Suppressor macrophage treated with lipopolysaccharide for 1 hour (primary cell): ENCODE measurements at places on chromosomes 12 and 14.

DNA sequence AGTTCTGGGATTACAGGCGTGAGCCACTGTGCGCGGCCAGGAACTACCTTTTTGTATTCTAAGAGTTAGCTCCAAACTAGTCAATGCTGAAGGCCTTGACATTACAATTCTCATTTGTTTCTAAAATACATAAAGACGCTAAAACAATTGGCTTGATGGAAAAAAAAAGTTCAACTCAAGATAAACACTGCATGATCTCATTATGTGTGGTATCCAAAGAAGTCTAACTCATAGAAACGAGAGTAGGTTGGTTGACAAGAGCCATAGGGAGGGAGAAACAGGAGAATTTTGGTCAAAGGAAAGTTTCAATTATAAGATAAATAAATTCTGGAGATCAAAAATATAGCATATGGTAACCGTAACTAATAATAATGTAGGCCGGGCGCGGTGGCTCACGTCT lies 20.0 kb upstream of the RNF34 start:
- DNase-seq = no peak

- no peak for DNase-seq
These were observed 30.1 kb upstream of the NEDD1 start for GRCh38 chr12:96876966-96877365.

DNA sequence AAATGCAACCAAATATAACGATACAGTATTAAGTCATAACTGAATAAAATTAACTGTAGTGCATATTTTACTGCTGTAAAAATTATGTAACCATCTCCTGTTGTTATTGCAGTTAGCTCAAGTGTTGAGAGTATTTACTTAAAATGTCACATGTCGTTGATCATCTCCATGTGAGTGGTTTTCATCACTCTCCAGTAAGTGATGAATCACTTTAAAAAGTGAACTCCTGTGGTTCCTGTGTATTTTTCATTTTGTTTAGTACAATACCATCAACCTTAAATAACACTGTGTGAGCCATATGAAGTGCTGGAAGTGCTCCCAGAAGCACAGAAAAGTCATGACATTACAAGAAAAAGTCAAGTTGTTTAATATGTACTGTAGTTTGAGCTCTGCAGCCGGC lies 104.7 kb upstream of the SLCO1B1 start:
- DNase-seq = no peak

DNA sequence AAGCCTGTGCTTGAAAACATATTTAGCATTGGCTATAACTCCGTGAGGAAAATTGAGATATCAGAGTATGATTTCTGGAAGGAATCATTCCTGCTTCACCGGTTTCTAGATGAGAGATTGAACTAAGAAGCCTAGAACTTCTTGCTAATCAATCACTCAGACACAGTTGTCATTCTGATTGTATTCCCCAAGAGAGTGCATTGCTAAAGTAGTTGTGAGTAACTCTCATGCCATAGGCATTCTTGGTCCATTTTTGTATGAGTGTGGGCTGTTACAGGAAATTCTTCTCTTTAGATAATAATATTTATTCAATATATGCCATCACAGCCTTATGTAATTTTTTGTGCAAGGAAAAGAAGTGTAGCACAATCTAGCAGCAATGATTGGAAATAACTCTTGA lies 893.3 kb upstream of the MDGA2 start:
- DNase-seq = no peak

DNA sequence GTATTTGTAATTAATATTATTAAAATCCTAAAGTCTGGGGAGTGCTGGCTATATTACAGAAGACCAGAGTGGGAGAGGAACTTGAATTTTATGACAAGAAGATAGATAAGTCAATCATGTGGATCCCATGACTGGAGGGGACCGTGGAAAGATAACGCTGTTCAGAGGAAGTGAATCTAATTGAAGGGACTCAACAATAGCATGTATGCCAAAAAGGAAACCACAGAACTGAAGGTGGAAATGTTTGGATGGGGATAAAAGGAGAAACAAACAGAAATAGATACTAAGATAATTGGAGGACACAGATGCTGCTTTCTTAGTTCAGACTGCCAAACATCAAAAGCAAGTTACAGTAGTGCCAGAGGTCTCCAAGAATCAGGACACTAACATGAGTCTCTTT lies 21.1 kb downstream of the OR6J1 start:
- no peak for DNase-seq

DNA sequence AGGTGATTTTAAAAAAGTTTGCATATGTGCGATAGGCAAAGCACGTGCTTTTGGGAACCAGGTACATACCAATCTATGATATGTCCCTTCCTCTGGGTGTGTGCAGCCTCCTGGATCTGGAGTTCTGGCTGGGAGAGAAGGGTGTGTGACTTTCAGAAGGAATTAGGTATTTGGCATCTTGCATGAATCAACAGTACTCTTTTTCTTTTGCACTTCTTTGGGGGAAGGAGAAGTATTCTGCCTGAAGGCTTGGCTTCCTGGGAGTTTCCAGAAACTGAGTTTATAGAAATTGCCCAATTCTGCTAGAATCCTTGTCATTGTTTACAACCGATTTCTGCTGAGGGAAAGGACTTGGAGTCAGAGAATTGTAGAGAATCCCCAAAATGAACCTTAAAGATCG lies 2.9 kb upstream of the CLMN start:
- peak; percentile 92 for DNase-seq

- DNase-seq = no peak
These were observed 512.6 kb downstream of the RERGL start for GRCh38 chr12:17577405-17577804.

- no peak for DNase-seq
These were observed 15.1 kb downstream of the NCKAP5L start for GRCh38 chr12:49813131-49813530.

DNA sequence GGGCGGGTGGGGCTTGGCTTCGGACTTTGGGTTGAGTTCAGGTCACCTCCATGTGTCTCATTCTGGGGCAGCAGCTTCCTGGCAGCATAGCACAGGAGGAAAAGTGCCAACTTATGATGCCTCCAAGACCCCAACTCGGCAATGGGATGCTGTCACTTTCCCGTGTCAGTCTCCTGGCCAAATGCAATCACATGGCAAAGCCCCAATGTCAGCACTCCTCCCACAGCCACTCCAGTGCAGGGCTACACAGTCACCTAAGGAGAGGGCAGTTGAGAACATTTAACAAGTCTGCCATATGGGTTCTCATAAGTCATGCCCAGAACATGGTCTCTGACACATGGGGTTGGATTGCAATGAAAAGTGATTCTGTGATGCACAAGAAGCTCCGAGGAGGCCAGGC lies 26.7 kb downstream of the ELK3 start:
- no peak for DNase-seq

GRCh38 chr12:53122961-53123468 lies 19.7 kb downstream of the SOAT2 start:
- no peak for DNase-seq

- DNase-seq = no peak
These were observed 12.1 kb downstream of the ACADS start for GRCh38 chr12:120737557-120738251.

- DNase-seq = no peak
These were observed 5.9 kb upstream of the PKP2 start for GRCh38 chr12:32902287-32902997.

GRCh38 chr12:110266980-110267620 lies 13.9 kb upstream of the ATP2A2 start:
- peak; percentile 49 for DNase-seq
